WERI-Rb-1 (cell line): ENCODE measurements at places on chromosomes 11 and 22.
A peak's percentile ranks its signal among the peaks of the same experiment; 100 is the strongest.

- DNase-seq: no peak
Measured at GRCh38 chr11:60867871-60868681, 734 bp downstream of the ZP1 start.

DNA sequence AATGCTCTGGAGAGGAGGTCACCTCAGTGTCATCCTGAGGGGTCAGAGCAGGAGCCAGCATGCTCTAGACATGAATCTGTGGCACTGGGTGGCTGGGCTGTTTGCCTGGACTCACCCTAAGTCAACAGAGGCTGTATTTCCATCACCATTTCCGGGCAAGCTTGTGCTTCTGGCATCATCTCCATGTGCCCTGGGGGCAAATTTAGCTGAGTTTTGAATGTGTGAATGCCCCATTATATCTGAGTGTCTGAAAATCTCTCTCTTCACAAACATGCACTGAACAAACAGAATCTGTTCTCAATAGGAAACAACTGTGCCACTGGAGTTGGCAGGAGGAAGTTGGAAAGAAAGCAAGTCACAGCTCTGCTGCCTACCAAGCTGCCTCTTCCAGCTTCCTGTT, 356.2 kb downstream of the GRM5 start:
- DNase-seq: no peak

GRCh38 chr11:66975405-66976027, 412 bp downstream of the C11orf86 start:
- no peak for DNase-seq

DNA sequence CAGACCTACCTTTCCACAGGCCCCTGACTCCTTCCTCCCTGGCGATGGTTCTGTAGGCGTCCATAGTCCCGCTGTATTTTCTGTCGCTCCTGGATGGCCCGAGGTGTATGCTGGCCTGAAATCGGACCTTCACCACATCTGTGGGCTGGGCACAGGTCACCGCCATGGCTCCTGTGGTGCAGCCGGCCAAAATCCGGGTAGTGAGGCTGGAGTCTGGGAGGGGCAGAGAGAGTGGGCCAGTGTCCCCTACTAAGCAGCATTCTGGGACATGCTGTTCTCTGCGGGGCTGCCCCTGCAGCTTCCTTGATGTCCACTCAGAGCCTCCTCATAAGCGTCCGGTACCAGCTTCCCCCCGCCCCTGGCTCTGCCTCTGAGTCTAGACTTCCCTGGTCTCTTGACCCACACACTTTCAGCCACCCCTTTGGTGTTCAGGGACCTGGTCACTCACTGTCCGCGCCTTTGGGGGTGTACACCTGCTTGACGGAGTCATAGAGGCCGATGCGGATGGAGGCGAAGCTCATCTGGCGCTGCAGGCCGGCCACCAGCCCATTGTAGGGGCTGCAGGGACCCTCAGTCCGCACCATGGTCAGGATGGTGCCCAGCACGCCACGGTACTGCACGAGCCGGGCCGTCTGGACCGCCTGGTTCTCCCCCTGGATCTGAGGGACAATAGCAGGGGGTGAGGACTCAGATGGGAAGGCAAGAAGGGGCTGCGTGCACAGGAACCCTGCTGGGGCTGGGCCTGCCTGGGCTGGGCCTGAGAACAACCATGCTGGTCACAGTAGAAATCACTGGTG, 3.0 kb downstream of the UCP3 start:
- no peak for DNase-seq

DNA sequence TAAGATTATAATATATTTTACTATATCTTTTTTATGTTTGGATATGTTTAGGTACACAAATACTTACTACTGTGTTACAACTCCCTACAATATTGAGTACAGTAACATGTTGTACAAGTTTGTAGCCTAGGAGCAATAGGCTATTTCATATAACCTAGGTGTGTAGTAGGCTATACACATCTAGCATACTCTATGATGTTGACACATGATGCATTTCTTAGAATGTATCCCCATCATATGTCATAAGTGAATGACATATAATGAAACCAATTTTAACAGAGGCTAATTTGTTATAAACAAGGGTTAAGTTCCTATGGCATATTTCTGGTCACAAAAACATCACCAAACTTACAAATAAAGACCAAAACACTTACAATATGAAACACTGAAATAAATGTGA, 86.5 kb upstream of the RRM1 start:
- DNase-seq: no peak

GRCh38 chr11:111135101-111135500, 110.4 kb upstream of the POU2AF2 start:
- DNase-seq: no peak

DNA sequence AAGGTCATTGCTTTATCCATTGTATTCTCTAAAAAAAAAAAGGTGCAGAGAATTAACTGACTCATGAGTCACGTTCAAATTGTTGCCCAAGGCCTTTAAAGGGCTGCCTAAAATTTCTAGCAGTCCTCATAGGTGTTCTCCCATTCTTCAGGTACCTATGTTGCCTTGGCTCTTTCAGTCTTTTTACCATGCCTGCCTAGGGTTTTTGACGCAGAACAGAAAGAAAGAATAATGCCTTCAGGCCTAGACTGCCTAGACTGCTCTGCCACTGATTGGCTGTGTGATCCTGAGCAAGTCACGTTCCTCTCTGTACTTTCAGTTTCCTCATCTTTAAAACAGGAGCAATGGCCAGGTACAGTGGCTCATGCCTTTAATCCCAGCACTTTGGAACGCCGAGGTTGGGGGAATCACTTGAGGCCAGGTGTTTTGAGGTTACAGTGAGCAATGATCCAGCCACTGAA, 21.5 kb downstream of the CTSC start:
- no peak for DNase-seq

DNA sequence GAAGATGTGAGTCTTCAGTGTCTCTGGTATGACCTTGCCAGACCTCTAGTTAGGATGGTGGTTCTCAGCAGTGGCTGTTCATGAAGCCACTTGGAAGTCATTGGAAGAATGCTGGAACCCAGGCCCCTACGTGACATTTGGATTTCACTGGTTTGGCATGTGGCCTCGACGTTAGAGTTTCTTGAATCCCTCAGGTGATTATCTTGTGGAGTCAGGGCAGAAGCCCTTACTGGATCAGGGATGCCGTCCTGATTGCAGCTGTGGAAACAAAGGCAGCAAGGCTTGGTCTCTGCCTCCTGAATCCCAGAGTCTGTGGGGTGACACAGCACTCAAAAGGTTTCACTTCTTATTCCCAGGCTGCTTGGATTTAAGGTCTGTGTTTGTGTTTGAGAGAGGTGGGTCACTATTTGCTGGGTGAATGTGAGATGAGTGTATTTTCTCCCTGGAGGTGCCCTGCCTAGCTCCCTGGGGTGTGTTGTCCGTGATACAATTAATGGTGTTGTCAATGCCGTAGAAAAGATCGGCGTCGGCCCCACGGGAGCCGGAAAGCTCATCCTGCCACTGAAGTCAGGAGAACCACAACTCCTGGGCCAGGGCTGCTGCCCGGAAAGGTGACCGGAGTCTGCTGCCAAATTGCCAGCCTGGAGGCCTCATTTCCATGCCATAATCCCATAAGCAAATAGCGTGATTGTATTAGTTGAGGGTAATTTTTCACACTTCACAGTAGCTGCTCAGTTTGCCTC, 939.0 kb downstream of the BRD1 start:
- no peak for DNase-seq

DNA sequence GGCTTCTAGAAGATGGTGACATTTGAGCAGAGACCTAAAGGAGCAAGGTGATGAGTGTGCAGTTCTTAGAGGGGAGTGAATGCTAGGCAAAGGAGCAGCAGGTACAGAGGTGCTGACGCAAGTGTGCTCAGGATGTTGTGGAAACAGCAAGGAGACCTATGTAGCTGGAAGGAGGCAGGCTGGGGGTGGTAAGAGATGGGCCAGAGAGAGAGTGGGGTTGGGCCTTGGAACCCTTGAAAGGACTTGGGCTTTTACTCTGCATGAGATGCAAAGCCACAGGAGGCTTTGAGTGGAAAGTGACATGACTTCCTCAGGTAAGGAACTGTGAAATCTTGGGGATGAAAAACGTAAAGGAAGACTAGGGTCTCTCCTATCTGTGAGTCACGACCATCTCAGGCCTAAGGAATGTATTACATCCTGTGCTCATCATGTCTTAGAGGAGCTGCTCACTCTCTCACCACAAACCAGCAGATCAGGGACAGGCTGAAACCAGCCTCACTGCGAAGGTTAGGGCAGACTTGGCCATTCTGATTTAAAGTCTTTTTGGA, 65.4 kb downstream of the MICAL2 start:
- DNase-seq: no peak

DNA sequence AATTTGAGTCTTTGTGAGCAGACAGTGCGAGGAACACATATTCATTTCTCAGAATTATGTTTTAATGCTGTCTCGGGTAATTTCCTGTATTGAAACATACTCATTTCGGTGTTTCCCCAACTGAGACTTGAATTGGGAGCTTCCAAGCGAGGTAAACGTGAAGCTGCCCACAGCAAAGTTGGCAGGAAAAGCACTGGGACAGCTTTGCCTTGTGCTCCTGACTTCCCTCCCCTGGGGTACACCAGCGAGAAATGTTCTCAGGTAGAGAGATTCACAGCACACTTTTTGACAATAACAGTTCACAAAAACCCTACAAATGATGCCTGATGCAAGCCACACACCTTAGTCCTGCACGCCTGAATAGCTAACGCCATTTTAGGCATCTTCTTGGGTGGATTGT, 3.1 kb downstream of the HTR3B start:
- DNase-seq: no peak

- no peak for DNase-seq
Measured at GRCh38 chr11:1419811-1420210, 30.1 kb downstream of the BRSK2 start.

DNA sequence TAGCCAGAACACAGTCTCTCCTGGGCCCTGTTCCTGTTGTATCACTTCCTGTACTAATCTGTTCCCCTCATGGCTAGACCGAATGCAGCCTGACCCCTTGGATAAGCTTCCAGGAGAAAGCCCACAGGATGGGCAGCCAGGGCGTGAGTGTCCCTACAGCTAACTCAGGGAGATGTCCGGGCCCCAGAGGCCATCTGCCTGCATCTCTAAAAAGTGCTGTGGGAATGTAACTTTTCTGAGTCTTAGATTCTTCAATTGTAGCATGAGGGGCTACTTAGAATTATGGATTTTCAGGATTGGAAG, 7.7 kb upstream of the MALAT1 start:
- no peak for DNase-seq

DNA sequence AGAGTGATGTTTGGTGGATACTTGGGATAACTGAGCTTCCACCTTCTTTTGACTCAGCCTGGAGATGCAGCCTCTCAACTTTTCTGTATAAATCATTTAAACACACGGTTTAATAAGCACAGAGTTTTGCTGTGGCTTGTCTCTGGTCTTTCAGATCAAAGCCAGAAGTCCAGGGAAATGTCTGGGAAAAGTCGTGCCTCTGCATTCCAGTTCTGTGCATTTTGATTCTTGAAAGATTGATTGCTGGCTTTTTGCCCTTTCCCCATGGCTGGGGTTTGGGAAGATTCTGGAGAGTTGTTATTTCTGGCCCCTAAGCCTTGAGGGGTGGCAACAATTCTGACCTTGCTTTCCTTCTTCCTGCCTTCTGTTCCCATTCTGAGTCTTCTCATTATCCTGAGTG, 154.1 kb downstream of the COMMD9 start:
- DNase-seq: no peak

DNA sequence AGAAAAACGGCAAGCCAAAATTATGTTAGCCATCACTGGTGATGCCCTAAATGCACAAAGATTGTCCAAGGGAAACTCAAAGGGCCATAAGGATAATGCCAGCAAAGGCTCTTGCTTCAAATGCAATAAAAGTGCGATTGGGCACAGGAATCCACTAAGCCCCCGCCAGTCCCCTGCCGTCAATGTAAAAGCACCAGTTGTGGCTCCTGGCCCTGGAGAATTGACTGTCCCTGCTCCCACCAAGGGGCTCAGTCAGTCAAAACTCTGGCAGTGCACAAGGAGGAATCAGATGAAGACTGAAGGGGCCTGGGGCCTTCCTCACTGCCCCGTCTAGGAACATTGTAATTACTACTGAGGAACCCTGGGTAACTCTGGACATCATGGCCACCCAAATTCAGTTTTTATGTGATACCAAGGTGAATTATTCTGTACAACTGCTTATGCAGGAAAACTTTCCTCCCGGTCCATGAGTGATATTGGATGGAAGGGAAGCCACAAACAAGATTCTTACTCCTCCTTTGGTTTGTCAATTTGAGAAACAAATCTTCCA, 85.6 kb downstream of the PIWIL4 start:
- DNase-seq: no peak

DNA sequence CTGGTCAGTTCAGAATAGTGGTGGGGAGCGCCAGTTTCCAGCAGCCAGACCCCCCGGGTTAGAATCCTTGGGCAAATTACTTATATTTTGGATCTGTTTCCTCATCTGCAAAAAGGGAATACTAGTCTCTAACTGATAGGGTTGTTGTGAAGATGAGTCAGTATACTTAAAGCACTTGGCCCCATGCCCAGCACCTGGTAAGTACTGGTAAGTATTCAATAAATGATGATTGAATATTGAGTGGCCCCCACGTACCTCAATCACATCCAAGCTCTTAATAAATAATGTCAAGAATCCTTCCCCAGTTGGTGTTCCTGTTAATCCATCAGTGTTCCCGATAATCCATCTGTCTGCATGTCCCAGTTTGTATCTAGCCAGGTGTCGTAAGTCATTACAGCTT, 12.1 kb downstream of the ACP2 start:
- DNase-seq: peak; percentile 37

DNA sequence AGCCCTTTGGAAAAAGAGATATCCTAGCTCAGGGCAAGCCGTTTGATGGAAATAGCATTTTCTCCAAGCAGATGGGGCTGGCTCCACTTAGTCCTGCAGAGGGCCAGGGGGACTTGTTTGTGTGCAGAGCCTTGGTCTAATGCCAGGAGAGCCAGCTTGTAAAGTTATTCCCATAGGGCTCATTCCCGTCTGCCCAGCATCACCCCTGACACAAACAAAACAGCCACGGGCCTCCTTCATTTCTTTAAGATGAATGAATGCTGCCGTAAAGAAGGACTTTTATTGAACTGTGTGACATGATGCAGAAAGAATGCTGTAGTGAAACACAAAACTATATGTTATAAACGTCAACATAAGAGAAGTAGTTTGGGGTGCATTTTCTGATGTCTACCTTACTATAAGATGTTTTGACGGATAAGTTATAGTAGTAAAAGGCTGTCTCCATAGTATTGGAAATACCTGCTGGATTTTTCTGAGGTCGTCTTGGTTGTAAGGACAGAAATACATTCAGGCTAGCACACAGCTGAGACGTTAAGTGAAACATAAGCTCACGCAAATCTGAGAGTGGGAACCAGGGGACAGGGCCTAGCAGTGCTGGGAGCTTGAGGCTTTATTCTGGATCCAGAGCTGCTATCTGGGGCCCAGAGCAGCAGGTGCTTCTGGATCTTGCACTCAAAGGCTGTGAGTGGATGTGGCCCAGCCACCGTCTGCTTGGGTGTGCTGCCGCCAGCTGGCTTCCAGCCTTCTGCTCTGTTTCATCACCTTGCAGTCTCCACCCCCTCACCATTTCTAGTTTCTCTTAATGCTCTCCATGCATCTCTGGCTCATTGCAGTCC, 53.3 kb downstream of the NCAM1 start:
- DNase-seq: peak; percentile 53

DNA sequence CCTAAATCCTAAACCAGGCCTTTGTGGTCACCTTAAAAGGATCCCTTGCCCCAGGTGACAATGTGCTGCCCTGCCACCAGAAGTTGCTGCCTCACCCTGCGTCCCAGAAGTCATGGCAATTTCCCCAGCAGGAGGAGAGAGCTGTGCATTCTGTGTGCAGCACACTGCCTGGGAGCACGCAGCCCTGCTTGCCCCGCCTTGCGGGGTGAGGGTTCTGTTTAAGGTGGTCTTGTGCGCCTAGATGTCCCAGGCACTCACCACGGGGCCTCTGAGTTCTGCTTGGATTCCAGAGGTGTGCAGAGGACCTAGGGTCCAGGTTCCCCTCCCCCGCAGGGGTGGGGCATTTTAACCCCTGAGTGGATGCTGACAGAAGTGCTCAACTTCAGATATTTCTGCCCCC, 95.0 kb downstream of the GRAMD1B start:
- no peak for DNase-seq
